H1 (cell line): ENCODE measurements at places on chromosomes 16 and 17. TPM values are rescaled to one million over a fixed set of nuclear protein-coding genes. Genes with fewer than 3 reads are reported as not detected.

Gene FBXW10B
- total RNA-seq, result not detected in 2 replicates

DNA sequence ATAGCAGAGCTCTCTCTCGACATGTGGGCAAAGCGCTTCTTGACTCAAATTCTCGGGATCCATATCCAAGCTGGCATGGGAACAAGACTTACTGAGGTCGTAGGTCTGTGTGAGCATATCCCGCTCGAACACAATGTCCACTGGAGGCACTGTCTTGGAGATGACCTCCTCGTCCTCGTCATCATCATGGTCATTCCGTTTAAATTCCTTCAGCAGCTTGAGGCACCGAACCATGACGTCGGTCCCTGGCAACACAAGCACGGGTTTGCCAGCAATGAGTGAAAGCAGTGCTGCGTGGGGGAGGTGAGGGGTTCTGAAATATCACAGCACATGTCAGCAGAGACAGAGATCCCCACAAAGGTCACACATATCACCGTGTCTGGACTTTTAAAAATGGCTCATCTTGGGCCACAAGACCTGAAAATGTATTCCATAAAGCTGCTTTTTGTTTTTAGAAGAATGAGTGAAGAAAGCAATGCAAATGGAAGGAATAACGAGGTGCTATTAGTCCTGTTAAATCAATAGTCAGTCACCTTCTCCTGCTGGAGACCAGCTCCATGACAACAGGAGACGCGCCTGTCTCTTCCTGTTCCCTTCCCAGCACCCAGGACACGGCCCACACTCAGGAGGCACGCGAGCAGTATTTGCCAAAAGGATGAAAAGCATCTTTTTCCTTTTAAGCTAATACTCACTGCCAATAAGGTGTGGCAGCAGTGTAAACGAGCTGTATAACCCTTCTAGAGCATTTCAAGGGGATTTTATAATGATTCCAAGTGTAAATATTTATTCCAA, 37.9 kb downstream of the GTF3C1 start:
- no peak for DNase-seq
- no peak overlapping the region for H3K27ac ChIP-seq
- H3K4me3 ChIP-seq, result no peak overlapping the region
- peaks cover 30% of the 10 kb centered on the region for H3K36me3 ChIP-seq
- H3K4me1 ChIP-seq, result no peaks in the 10 kb centered on the region

DNA sequence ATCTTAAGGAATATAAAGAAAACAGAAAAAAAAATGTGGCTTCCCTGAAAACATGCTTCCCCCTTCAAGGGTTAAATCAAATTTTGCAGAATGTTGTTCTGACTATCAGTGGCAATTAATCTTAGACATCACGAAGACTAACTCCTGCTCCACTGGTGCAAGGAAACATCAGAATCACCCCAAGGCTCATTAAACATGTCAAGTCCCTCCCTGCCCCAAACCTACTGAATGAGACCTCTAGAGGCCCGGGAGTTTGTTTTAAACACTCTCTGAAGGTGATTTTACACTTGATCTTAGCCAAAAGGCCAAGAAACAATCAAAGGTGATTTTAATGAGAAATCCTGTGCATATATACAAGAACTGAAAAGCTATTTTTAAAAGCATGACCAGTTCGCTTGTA, 18.3 kb downstream of the PSME3IP1 start:
- H3K27ac ChIP-seq, result no peak overlapping the region
- H3K27me3 ChIP-seq, result no peaks in the 10 kb centered on the region
- peaks cover 18% of the 10 kb centered on the region for H3K36me3 ChIP-seq
- no peaks in the 10 kb centered on the region for H3K4me1 ChIP-seq
- H3K4me3 ChIP-seq, result no peak overlapping the region

Gene HBM
- not detected in 2 replicates for total RNA-seq

Gene MYH2
- 9.0 and 9.5 TPM in 2 replicates for total RNA-seq

GRCh38 chr17:50022463-50023130, 27.6 kb upstream of the DLX3 start:
- no peaks in the 10 kb centered on the region for H3K27me3 ChIP-seq
- peaks cover 3% of the 10 kb centered on the region for H3K4me1 ChIP-seq
- no peak for DNase-seq
- H3K4me3 ChIP-seq, result no peak overlapping the region

DNA sequence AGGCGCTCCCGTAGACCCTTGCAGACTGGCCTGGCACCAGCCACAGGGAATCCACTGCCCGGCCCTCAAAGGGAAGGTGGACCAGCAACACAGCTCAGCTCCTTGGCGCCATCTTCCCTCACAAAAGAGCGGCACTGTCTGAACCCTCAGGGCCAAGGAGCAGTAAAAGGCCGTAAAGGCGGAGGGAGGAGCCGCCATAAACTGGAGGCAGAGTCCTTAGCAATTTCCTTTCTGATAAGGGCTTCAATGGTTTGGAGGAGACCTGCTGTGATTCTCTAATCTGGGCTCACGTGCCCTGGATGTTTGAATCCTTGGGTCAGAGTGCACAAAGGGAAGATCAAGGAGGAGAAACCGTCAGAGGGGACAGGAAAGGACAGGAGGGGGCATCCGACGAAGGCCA, 15.5 kb upstream of the AXIN2 start:
- H3K27ac ChIP-seq, result no peak overlapping the region
- peaks cover 15% of the 10 kb centered on the region for H3K4me1 ChIP-seq
- DNase-seq, result no peak
- H3K4me3 ChIP-seq, result no peak overlapping the region

DNA sequence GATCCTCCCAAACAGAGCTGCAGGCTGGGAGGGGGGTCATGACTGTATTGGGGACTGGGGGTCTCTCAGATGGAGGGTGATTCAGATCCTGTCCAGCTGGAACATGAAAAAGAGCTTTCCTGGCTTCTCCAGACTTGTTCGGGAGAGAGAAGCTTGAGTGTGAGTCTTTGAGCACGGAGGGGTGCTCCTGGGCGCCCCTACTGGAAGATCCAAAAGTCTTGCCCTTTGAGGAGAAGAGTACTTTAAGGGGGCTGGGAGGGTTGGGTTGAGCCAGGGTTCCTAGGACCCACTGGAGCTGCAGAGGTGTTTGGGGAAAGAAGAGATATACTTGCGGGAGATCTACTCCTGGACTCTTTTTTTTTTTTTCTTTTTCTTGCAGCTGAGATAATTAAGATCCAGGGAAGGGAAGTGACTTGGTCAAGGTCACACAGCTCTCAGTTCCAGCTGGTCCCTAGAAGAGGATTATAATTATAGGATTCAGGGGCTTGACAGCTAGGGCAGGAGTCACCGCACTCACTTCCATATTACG, 8.4 kb downstream of the RARA start:
- H3K4me3 ChIP-seq, result peak overlapping the region; percentile 79
- peaks cover 36% of the 10 kb centered on the region for H3K4me1 ChIP-seq
- no peak for DNase-seq
- H3K36me3 ChIP-seq, result no peaks in the 10 kb centered on the region
- H3K27me3 ChIP-seq, result peaks cover 8% of the 10 kb centered on the region; the same call in 1 of the 2 replicates

Gene CSH1
- total RNA-seq, result not detected in 2 replicates

GRCh38 chr16:28081391-28081968, 18.0 kb upstream of the GSG1L start:
- no peak overlapping the region for H3K4me3 ChIP-seq
- H3K4me1 ChIP-seq, result no peaks in the 10 kb centered on the region
- H3K27ac ChIP-seq, result no peak overlapping the region
- no peak for DNase-seq
- no peaks in the 10 kb centered on the region for H3K27me3 ChIP-seq

- peaks cover 18% of the 10 kb centered on the region for H3K4me1 ChIP-seq
- peak overlapping the region; percentile 54 for H3K4me3 ChIP-seq
- peaks cover 15% of the 10 kb centered on the region for H3K27me3 ChIP-seq
- H3K27ac ChIP-seq, result no peak overlapping the region
- DNase-seq, result no peak
- no peaks in the 10 kb centered on the region for H3K36me3 ChIP-seq
Measured at GRCh38 chr16:2964475-2965336, 631 bp downstream of the KREMEN2 start.

Gene TLCD2
- total RNA-seq, result 1.3 and 1.4 TPM in 2 replicates

GRCh38 chr17:33199571-33200510, 93.3 kb downstream of the ASIC2 start:
- no peak overlapping the region for H3K4me3 ChIP-seq
- H3K27ac ChIP-seq, result no peak overlapping the region
- no peaks in the 10 kb centered on the region for H3K36me3 ChIP-seq
- peaks cover 17% of the 10 kb centered on the region for H3K27me3 ChIP-seq
- H3K4me1 ChIP-seq, result no peaks in the 10 kb centered on the region
- no peak for DNase-seq

GRCh38 chr17:1315891-1316403, 36.5 kb downstream of the TRARG1 start:
- no peak overlapping the region for H3K4me3 ChIP-seq
- no peaks in the 10 kb centered on the region for H3K4me1 ChIP-seq
- no peak overlapping the region for H3K27ac ChIP-seq
- H3K27me3 ChIP-seq, result no peaks in the 10 kb centered on the region
- DNase-seq, result no peak
- H3K36me3 ChIP-seq, result no peaks in the 10 kb centered on the region

Gene PRAC2
- not detected in 2 replicates for total RNA-seq
